Esophagus squamous epithelium (tissue), 5 donors: ENCODE measurements at places on chromosomes 11 and 22.

- no peak for DNase-seq
Measured at GRCh38 chr11:105357146-105357545, 217.6 kb upstream of the CARD18 start.

- DNase-seq: no peak
Measured at GRCh38 chr11:10390375-10390774, 64.7 kb upstream of the AMPD3 start.

- DNase-seq: no peak
Measured at GRCh38 chr11:118318581-118319336, 14.2 kb downstream of the CD3E start.

- DNase-seq: no peak
Measured at GRCh38 chr22:20472629-20473442, 22.8 kb downstream of the KLHL22 start.

DNA sequence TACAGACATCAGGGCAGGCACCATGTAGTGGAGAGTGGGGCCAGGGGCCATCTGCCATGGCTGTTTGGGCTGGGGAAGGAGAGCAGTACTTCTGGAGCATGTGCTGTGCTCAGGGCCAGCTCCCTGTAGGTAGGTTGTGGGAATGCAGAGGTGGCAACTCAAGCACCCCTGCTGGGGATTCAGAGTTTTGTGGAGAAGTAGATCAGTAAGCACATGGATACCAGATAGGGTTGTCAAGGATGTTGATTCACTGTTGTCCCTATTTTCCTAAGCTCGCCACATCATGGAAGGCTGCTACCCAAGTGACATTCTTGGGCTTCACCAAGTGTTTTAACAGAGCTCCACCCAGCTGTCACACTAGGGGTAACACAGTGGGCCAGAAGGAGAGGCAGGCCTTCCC lies 67.2 kb downstream of the BMAL1 start:
- DNase-seq: no peak
